Activated T-cell treated with anti-CD3 and anti-CD28 coated beads, Interleukin-2, amount 50 U/mL, for 48 hours (primary cell): ENCODE measurements at places on chromosomes 3 and 15.

DNA sequence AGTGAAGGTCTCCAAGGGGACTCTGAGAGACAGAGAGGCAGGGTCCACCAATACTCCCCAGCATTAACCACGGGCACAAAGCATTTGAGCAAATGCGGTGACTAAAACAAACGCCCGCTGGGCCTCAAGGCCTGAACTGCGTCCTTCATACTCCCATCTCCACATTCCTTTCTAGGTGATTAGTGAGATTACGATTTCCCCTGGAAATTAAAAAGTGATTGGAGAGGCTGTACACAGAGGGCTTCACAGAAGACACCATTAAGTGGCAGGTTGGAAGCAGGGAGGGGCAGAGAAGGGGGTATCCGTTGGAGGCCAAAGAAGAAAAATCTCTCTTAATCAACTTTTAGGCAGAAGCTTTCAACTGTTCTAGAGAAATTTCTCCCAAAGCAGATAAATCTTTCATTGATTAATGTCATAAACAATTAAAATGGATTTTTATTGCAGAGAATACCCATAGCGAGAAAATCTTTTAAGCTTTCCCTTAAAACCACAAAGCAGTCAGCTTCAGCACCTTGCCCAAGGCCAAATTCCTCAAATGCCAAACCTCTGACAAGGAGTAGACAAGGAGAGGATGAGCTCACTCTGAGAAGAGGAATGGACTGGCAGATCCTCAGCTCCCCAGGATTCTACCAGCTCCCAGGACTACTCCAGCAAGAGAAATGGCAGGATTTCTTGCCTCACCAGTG lies 38.2 kb downstream of the MB21D2 start:
- no peak for DNase-seq

- no peak for DNase-seq
These were observed 172.7 kb upstream of the PRICKLE2 start for GRCh38 chr3:64398006-64398405.

- DNase-seq = no peak
These were observed 104.8 kb downstream of the FBLN2 start for GRCh38 chr3:13653631-13654279.

DNA sequence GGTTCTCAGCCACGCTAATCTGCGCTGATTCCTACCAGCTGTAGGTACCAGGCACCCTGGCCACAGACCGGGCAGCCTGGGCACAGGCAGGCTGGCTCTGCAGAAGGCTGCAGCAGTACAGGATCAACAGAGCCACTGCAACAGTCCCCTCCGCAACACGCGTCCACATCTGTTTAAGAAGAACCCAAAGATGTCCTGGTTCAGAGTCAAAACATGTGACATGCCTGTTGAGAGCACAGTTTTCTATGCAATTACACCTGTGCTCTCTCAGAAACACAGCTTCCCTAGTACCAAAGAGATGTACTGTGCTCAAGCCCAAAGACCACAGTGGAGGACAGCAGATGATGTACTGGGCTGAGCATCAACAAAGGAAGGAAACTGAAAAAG lies 18.8 kb downstream of the LRIG1 start:
- no peak for DNase-seq

DNA sequence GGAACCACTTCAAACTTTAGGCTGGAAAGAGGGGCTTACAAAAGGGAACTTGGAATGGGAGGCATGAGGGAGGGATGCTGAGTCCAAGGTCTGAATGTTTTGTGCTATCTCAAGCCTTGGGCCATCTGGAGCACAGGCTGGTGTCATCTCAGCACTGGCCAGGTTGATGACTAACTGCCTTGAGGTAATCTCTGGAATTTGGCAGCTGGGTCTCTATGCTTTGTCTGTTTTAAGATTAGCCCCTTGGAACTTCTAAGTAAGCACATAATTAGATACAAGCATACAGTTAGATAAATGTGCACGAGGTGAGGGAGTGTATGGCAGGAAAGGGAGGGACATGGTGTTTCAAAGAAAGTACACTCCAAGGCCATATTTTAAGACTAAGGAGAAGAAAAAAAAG lies 252.4 kb upstream of the CCDC54 start:
- no peak for DNase-seq

GRCh38 chr15:90529011-90529370 lies 732 bp upstream of the CRTC3 start:
- no peak for DNase-seq

- DNase-seq = peak; percentile 84
These were observed at the start of gene PLSCR2 for GRCh38 chr3:146469150-146470017. PLSCR2 (minus strand) TSS chr3:146469561; CDS start chr3:146459904, 9,657 bp downstream.
